ENCODE measurements at places on chromosomes 2 and 18. TPM values are rescaled to one million over a fixed set of nuclear protein-coding genes. Genes with fewer than 3 reads are reported as not detected.

- no peak for DNase-seq
Observed at GRCh38 chr2:32901313-32901712, 45.4 kb upstream of the LTBP1 start.

GPR55 gene
- total RNA-seq, result not detected

DNA sequence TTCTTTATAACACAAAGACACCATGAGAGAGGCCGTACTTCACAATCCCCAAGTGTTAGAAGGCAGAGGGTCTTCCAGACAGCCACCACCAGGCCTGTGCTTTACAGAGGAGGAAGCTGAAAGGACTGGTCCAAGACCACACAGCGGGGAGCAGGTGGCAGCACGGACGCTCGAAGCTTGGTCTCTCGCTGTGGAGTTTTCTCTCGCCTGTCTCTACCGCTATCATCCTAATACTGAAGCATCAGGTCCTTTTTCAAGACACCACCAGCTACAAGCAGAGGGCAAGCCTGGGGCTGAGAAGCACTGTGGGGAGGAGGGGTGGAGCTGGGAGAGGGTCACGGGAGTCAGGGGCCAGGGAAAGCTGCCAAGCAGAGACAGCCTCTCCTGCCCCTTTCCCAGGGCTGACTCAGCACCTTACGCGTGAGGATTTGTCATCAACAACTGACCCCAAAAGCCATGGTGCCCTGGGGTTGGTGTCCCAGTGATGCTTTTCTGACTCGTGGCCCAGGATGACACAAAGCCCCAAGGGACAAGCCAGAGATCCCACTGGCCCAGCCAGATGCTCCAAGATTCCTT, 31.9 kb upstream of the FOSL2 start:
- no peak for DNase-seq

ARHGEF4 gene
- total RNA-seq, result 2.8 TPM

DNA sequence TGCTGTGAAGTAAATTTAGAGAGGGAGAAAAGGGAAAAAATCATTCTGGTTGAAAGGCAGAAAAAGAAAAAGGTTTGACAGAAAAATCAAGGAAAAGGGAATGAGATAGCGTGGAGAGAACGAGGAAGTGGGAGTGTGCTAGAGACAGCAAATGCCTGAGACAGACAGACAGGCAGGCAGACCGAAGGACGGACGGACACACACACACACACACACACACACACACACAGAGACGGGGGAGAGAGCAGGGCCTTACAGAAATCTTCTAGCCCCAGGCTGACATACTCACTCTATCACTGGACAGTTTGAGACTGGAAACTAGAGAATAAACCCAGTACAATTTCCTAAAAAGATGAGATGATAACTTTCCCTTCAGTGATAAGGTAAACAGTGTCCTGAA, 238.4 kb downstream of the ZNF521 start:
- DNase-seq, result no peak

DNA sequence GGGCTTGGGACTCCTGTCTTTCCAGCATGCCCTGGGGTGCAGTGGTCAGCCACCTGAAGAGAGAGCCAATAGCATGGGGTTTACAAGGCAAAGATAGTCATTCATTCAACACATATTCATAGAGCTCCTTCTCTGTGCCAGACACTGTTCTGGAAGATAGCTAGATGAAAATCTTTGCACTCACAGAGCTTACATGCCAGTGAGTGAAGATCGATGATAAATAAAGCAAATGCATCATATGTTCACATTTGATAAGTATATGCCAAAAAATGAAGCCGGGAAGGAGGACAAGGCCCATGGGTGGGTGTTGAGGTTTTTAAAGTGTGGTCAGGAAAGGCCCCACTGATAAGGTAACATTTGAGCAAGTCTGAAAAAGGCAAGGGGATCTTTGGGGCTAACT, 130.8 kb upstream of the CDCA7 start:
- no peak for DNase-seq

RBM43 gene
- 1.6 TPM for total RNA-seq

- no peak for DNase-seq
Observed at GRCh38 chr2:201808027-201808426, 1.7 kb downstream of the CDK15 start.

CARF gene
- total RNA-seq, result 4.3 TPM

SNTG2 gene
- not detected for total RNA-seq

GRCh38 chr2:207491956-207492355, 37.8 kb upstream of the CREB1 start:
- no peak for DNase-seq

DNA sequence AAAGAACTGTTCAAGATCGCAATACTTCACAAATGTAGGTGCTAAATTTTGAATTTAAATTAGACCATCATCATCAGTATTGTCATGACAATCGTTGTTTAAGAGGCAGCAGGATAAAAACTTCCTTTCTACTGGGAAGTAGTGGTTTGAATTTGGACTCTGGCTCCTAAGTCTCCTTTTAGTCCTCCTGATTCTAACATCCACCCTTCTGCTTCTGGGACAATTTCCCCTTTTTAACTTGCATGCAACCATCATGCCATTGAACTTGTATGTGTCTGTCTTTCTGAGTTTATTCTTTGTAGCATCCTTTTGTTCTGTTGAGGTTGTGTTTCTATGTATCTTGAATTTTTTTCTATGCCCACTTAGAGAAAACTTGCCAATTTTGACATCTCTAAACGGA, 249.7 kb downstream of the PTGR3 start:
- no peak for DNase-seq

Data from Caco-2 (cell line).